Activated CD8-positive, alpha-beta memory T cell treated with anti-CD3 and anti-CD28 coated beads for 1 hour (primary cell): ENCODE measurements at places on chromosomes 6 and 20.

GRCh38 chr6:143401636-143402370 lies 48.7 kb downstream of the ADAT2 start:
- DNase-seq, result no peak

DNA sequence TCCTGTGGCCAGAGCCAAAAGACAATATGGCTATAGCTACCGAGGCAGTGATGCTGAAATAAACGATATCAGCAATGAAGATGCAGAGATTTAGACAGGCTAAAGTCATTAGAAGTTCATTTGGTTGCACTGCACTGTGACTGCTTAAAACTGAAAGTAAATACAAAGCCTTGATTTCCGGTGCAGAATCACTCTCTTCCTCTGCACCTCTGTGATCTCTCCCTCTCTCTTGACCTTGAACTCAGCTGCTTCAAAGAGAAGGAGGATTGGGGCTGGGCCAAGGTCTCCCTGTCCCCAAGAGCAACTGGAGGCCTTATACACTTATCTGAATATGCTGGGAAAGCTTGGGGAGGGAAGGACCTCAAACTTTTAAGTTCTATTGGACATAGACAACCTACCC lies 34.6 kb upstream of the SPACA1 start:
- no peak for DNase-seq

- no peak for DNase-seq
These were observed 38.9 kb upstream of the THBS2 start for GRCh38 chr6:169292338-169293124.

- no peak for DNase-seq
These were observed 4.0 kb downstream of the ZBTB2 start for GRCh38 chr6:151387175-151387970.

DNA sequence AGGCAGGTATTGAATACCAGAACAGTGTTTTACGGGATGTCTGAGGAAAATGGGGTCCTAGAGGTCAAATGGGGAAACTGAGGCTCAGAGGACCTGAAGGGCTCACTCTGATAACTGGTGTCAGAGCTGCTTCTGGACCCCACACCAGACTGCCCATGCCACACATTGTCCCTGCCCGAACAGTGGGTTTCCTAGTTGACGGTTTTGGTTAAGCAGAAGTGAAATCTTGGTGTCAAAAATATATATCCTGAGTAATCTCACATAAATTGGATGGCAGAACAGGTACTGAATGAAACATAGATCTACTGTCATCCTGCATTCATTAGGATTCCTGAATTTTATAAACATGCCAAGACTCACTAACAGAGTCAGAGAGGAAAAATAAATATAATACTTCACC lies 16.3 kb downstream of the NOX3 start:
- DNase-seq, result no peak

DNA sequence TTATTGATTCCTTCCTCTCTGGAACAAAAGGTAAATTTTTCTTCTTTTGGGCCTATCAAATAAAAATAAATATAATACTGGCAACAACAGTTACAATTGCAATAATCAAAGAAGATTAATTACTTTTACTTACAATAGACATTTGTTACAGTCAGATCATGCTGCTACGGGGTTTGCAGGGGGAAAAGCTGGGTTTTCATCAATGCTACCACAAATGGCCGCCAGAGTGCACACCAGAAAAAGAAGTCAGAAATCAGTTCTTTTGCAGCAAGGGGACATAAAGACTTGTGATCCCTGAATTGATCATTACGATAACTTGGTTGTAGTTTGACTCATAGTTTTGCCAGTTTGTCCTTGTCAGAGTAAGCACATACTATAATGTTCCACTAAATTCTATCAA lies 714.5 kb upstream of the EYS start:
- no peak for DNase-seq

GRCh38 chr6:168109171-168109570 lies 30.2 kb upstream of the FRMD1 start:
- no peak for DNase-seq

GRCh38 chr20:42852691-42853090 lies 337.0 kb downstream of the PTPRT start:
- no peak for DNase-seq

- no peak for DNase-seq
These were observed 1.8 kb downstream of the KCNK5 start for GRCh38 chr6:39227476-39227875.

DNA sequence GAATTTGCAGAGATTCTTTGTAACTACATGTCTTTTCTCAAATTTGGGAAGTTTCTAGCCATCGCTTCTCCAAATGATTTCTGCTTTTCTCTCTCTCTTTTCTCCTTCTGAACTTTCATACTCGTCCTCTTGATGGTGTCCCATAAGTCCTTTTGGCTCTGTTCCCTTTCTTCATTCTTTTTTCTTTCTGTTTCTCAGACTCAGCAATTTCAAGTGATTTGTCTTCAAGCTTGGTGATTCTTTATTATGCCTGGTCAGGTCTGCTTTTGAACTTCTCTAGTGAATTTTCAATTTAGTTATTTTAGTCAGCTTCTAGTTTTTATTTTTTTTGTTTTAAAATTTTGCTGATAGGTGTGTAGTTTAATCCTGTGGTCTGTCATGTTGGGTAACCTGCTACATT lies 57.6 kb upstream of the EEF1E1 start:
- DNase-seq, result no peak

- no peak for DNase-seq
These were observed 548 bp downstream of the GNL1 start for GRCh38 chr6:30555816-30556065.

DNA sequence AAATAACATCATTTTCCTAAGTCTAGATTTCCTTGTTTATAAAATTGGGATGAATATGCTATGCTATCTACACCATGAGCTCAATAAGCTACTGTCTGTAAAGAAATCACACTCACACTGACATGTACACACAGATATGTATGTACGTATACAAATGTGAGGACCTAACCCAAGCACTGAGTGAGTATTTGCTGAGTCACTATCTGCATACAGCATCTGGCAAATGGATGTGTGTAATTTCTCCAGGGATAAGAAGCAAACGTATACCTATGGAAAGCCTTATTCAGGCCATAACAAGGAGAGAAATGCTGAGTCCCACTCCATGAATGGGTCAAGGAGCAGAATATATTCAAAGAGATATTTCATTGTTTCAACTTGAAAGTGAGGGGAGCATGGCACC lies 153.9 kb downstream of the LPA start:
- DNase-seq, result no peak

DNA sequence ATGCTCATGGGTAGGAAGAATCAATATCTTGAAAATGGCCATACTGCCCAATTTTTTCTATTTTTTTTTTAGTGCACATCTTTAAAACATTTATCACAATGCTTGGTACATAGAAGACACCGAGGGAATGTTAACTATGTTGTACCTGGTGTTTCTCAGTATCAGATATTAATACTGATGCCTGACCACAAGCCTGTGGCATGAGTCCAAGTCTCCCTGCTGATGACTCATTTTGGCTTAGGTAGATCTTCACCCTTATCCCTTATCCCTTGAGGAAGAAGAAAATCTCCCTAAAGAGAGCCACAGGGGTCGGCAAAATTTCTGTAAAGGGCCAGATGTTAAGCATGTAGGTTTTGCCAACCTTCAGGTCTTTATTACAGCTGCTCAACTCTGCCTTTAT lies 14.5 kb downstream of the CD109 start:
- DNase-seq, result no peak

- DNase-seq, result no peak
These were observed 525 bp downstream of the NCOA7 start for GRCh38 chr6:125791151-125791819.

GRCh38 chr6:48183178-48183577 lies 72.2 kb upstream of the PTCHD4 start:
- no peak for DNase-seq

- DNase-seq, result no peak
These were observed 348.2 kb downstream of the TFAP2B start for GRCh38 chr6:51166914-51167313.

GRCh38 chr20:45918779-45919537 lies 7.0 kb upstream of the PLTP start:
- no peak for DNase-seq

DNA sequence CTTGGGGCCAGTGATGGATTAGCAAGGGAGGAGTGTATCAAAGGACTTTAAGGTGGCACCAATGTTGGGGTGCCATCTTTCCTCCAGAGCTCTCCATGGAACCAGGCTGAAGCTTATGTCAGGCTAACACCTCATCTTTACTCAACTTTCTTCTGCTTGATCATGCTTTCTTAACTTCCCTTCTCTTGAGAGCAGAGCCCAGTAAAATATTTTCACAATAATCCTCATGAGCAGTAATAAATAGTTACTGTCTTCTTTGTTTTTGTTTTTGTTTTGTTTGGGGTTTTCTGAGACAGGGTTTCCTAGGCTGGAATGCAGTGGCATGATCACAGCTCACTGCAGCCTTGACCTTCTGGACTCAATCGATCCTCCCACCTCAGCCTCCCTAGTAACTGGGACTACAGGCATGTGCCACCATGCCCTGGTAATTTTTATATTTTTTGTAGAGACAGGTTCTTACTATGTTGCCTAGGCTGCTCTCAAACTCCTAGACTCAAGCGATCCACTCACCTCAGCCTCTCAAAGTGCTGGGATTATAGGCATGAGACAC lies 127.9 kb upstream of the TOP1 start:
- no peak for DNase-seq

DNA sequence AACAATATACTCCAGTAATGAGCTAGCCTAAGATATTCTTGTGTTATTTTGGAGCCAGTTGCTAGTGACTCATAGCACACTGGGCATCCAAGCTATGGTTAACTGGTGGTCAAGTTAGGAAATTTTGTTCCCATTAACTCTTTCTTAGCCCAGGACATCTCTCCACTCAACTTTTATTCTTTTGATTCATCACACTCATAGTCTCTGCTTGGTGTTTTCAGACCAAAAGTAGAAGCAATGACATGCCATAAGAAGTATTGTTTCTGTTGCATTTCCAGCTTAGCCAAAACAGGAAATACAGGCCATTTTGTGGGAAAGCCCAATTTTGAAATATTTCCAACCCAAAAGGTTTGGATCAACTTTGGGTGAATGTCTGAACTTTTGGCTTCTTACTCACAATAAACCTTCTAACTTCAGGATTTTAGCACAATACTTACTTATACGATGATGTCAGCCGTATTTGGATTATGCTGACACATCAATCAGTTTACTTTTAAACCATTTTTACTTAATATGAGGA lies 31.6 kb upstream of the CCN2 start:
- DNase-seq, result no peak

- DNase-seq, result no peak
These were observed 11.4 kb downstream of the MYB start for GRCh38 chr6:135192256-135193174.

DNA sequence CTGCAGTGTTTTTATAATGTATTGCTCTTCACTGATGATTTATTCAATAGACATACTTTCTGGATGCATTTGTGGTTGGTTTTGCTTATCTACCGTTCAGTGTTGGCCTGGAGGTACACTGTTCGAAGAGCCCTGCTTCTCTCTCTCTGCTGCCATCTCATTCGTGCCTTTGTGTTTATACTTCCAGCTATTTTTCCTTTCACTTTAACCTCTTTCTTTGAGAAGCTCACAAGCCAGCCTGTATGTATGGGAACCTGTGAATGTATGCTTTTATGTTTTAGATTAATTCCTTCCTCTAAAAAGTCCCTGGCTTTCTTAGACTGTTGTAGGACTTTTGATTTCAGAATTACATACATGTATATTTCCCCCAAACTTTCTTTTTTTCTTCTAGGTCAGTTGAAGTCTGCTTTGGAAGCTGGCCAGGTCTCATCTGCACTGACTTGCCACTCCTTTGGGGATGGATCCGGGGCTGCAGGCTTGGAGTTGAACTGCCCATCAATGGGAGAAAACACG lies 83.0 kb downstream of the SCAND1 start:
- no peak for DNase-seq

GRCh38 chr6:12269110-12269509 lies 21.1 kb upstream of the EDN1 start:
- DNase-seq, result no peak

- no peak for DNase-seq
These were observed 3.6 kb downstream of the SULF2 start for GRCh38 chr20:47781632-47782031.

DNA sequence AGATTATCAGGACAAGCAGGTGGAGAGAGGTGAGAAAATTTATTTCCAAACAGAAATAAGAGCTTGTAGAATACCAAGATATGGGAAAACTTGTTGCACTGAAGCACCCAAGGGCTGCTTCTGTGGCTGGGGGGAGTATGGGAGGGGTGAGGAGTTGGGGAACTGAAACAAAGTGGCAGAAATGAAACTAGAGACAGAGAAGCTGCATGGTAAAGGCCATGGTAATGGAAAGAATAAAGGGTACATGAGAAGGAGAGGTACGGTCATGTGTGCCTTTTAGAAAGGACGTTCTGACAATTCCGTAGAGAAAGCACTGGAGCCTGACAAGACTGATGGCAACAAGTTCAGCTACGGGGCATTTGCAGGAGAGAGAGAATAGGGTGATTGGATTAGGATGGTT lies 51.6 kb upstream of the RIN2 start:
- no peak for DNase-seq

- no peak for DNase-seq
These were observed 151.6 kb downstream of the SOBP start for GRCh38 chr6:107641500-107641941.

GRCh38 chr20:37627767-37628130 lies 66.1 kb upstream of the CTNNBL1 start:
- no peak for DNase-seq

- no peak for DNase-seq
These were observed 181.2 kb upstream of the SNX9 start for GRCh38 chr6:157641837-157642236.

- no peak for DNase-seq
These were observed 86.9 kb upstream of the TRAF3IP2 start for GRCh38 chr6:111692327-111693164.

- DNase-seq, result no peak
These were observed 39.2 kb upstream of the TXLNB start for GRCh38 chr6:139330826-139331500.

GRCh38 chr6:139643986-139644385 lies 269.5 kb upstream of the CITED2 start:
- no peak for DNase-seq

- DNase-seq, result no peak
These were observed 396.9 kb upstream of the ADGRB3 start for GRCh38 chr6:68238097-68238601.

GRCh38 chr20:9276966-9277468 lies 208.1 kb downstream of the PLCB4 start:
- DNase-seq, result no peak

DNA sequence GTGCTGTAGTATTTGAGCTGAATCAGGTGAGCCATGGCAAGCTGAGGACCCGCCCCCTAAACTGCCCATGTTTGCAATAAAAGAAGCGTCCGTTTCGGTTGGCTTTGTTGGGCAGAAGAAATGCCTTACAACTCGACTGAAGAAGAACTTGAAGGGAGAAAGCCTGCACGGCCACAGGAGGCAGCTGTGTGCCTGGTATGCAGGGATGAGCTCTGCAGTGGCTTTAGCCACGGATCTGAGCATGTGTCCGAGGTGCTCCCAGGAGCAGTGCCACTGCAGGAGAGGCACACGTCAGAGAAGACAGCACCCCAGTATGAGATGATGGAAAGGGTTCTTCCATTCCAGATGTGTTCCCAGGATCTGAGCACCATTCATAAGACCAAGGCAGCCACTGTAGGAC lies 23.5 kb downstream of the KIZ start:
- no peak for DNase-seq
